ENCODE measurements at places on chromosomes 13 and 19.

DNA sequence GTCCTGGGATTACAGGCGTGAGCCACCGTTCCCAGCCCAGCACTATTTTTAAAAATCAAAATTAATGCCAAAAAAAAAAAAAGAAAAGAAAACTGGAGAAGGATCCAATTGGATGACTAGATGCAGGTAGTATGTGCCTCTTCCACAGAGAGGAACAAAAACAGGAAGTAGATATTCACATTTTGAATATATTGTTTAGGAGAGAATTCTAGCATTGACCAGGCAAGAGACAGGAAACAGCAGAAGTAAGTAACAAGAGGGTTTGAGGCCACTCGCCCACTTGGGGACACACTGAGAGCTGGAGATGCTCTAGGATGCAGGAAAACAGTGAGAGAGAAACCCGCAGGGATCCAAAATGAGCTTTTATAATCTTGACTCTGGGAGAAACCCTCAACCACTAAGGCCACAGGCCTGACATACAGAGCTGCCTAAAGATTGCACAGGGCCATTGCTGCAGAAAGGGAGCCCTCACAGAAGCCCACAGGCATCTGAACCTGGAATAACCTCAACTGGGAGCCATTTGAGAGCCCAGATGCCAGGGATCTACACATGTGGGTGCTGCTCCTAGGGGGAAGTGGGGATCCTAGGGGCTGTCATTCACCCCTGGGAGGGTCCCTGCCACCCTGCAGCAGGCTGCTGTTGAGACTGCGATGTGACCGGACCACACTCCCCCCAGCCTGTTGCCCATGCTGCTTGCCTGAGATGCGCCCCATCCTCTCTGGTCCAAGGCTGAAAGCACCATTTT, 28.2 kb downstream of the IGFL2 start:
- no peak for DNase-seq

DNA sequence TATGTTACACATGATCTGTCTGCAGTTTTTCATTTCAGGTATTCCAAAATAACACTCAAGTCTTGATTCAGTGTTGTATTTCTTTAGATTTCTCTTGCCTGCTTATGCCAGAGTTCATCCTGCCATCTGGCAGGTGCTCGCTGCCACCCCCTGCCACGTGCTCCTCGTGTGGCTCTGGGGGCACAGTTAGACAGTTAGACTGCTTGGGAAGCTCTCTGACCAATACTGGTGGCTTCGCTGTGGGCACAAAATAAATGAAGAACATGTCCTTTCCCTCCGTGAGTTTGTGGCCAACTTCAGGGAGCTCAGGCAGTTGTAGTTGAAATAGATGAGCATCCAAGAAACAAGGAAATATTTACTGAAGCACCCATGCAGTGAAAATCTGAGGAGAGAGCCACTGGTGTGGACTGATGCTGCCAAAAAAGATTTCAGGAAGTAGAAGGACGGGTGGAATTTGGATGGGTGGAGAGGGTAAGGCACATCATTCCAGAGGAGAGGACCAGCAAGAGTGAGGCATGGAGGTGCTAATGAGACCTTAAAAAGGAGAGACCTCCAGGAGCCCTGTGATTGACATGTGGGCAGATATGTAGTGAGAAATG, 37.5 kb upstream of the GPR183 start:
- no peak for DNase-seq

- DNase-seq: peak; percentile 44
Observed at GRCh38 chr19:1862424-1863327, 703 bp downstream of the KLF16 start.

DNA sequence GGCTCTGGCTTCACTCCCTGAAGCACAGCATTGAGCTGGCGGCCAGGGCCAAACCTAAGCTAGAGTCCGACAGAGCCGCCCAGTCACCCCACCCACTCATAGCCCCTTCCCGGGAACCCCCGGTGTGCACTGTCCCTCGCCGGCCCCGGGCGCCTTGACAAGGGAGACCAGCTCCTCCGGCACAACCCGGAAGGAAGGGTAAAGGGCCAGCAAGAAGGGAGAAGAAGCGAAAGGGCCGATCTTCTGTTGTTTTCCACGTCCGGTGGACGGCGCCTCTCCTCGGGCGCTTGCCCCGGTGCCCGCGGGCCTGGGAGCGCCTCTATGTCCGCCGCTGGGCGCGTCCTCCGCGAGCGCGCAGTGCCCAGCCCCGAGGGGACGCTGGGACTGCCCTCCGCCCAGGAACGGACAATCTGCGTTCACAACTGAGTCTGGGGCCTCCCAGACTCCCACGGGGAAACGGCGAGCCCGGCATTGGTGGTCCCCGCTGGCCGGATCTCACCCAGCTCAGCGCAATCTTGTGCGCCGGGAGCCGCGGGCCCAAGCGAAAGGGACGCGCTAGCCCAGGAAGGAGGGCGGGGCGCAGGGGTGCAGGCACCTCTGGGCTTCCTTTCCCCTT, 172.5 kb upstream of the MIR17HG start:
- DNase-seq: no peak

GRCh38 chr19:4278010-4278409, 1.1 kb upstream of the SHD start:
- DNase-seq: no peak

- DNase-seq: no peak
Observed at GRCh38 chr13:97120346-97120745, 101.8 kb upstream of the MBNL2 start.

DNA sequence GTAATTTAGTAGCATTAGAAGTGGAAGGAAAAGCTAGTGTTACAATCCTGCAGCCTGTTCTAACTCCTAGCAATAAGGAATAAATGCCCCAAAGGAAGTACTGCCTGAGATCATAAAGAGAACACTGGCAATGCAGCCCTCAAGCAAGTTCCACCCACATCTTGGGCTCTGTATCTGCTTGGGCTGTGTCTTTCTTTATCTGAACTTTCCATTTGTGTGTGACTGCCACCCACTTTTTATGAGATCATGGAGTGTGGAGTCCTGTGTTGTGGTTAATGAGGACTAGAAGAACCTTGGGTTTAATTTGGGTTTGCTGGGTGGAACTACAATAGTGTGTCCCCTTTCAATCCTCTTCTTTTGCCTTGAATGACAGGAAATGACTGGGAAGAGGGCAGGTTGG, 38.2 kb downstream of the RFXAP start:
- no peak for DNase-seq

DNA sequence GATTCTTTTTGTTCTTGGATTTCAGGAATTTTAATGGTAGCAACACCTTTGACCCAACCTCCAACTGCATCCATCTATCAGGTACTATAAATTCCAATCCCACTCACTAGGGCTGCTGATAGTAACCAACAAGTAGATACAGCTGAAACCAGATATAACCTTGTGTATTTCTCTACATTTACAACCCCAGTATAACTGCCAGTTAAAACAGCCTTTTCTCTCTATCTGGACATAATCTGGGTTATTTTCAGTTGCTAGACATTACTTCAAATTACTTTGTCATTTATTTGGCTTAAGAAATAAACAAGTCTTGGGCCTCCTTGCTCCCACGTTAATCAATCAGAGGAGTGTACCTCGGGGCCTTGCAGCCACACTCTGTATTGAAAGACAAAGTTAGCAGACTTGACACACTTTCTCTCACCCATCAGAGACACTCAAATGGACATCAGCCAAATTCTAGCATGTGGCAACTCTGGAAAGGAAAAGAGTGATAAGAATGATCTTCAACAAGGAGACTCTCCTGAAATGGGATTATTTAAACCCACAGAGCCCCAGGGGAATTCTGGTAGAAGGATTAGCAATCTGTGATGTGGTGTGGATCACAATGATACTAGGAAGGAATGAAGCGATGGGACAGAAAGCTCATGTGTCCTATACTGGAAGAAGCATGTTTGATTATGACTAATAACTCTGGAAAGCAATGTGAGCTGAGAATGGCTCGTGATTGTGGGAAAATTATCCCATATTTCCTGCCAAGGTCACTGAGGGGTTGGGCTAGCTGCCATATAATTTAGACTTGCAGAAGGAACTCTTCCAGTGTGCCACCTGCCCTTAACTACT, 157.5 kb downstream of the FLT1 start:
- no peak for DNase-seq
